ENCODE measurements at places on chromosomes 13 and 19.

- DNase-seq: no peak
- H3K27me3 ChIP-seq: peaks cover 84% of the 10 kb centered on the region
- no peaks in the 10 kb centered on the region for H3K4me1 ChIP-seq
- H3K4me3 ChIP-seq: no peak overlapping the region
These were observed 17.9 kb downstream of the NLRP9 start for GRCh38 chr19:55720214-55720746.

GRCh38 chr13:22757530-22758120 is 423.2 kb upstream of the SGCG start:
- H3K36me3 ChIP-seq: no peaks in the 10 kb centered on the region
- H3K27ac ChIP-seq: no peak overlapping the region
- no peak for DNase-seq
- H3K4me3 ChIP-seq: no peak overlapping the region

DNA sequence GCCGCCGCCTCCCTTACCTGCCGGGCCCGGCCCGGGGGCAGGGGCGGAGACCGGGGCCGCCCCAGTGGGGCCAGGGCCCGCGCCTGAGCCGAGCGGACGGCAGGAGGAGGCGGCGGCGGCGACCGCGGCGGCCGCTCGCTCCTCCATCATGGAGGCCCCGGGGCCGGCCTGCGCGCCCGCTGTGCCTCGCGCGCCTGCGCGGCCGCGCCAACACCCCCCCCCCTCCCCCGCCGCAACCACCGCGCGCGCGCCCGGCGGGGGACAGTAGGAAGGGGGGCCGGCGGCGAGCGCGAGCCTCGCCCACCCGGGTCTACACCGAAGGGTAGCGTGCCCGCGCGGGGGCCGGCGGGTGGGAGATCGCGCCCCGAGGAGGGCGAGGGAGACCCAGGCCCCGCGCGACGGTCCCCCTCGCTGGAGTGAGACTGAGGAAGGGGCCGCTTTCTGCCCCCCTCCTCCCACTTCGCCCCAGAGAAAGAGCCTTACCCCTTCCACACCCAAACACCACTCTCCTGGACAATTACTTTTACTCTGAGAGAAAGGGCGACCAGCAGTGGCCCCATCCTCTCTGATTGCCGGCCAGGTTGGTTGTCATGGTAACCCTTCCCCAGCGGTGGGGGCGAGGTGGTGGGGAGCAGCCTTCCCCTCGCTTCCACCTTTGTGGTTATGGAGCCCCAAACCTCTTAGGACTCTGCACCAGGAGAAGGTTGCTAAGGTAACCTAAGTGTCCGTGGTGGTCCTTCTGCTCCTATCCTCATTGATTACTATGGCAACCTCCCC is at the start of gene STRN4:
Gene STRN4, minus strand, starts transcription at position 170 of the 777 bp plus-strand sequence. Its CDS starts 20 bp downstream, at position 150.
- H3K27ac ChIP-seq: peak within 1 kb of the TSS; percentile 85
- H3K27me3 ChIP-seq: no peaks in the 10 kb centered on the region
- H3K36me3 ChIP-seq: peaks cover 14% of the 10 kb centered on the region

DNA sequence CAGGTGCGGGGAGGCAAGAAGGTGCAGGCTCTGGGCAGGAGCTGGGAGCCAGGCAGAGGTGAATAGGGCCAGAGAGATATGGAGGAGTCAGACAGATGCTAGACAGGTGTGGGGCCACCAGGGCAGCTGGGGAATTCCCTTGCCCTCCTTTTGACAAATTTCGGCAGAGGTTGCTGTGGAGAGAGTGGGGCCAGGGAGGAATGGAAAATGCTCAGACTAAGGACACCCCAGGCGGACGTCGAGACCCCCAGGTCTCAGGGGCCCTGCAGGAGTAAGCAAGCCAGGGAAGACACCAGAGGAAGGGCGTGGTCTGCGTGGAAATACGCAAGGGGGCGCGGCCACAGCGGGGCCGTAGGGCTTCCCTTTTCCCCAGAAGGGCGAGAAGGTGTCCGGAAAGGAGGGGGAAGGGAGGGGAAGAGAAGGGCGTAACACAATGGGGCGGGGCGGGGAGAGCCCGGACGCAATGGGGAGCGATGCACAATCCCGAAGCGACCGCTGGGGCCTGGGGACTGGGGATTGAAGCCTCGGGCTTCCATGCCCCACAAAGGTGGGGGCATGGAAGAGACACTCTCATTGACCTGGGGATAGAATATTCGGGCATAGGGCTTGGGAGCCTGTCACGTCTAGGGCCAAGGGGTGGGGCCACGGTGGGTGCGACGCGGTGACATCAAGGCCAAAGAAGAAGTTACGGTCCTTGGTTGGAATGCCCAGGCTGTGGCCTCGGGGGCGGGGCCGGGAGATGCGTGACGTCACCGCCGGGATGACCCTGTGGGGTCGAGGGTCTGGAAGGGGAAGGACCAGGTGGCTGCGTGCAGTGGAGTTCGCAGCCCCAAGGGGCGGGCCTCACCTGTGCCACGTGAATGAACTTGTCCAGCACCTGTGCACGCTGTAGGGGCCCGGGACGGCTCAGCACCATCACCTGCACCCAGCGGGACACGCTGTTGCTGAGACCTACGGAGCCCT is 8.2 kb downstream of the RASGRP4 start:
- H3K36me3 ChIP-seq: no peaks in the 10 kb centered on the region
- H3K27ac ChIP-seq: peak overlapping the region; percentile 71
- H3K4me3 ChIP-seq: peak overlapping the region; percentile 79
- H3K4me1 ChIP-seq: peaks cover 18% of the 10 kb centered on the region

DNA sequence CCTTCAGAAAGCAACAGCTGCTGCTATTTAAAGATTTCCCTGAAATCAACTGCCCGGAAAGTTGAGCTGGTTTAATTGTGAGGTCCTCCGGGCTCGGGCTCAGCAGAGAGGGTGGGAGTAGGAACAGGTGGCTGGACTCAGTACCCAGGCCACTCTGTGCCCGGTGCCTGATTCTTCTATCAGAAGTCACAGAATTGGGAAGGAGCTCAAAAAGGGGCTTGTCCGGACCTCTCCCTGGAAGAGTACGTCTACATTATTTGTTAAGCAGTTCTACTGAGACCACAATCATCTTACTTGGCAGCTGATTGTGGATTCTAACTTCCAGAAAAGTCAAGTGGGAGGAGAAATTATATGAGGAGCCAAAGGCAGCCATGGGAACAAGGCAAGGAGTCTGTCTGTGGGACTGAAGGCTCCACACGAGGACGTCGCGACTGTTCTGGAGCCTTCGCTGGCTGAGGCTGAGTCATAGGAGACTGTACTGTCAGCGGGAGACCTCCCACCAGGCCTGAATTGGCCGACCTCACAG is 91.7 kb upstream of the ANKRD10 start:
- DNase-seq: no peak
- no peaks in the 10 kb centered on the region for H3K36me3 ChIP-seq
- no peaks in the 10 kb centered on the region for H3K4me1 ChIP-seq
- H3K27me3 ChIP-seq: peaks cover 33% of the 10 kb centered on the region

DNA sequence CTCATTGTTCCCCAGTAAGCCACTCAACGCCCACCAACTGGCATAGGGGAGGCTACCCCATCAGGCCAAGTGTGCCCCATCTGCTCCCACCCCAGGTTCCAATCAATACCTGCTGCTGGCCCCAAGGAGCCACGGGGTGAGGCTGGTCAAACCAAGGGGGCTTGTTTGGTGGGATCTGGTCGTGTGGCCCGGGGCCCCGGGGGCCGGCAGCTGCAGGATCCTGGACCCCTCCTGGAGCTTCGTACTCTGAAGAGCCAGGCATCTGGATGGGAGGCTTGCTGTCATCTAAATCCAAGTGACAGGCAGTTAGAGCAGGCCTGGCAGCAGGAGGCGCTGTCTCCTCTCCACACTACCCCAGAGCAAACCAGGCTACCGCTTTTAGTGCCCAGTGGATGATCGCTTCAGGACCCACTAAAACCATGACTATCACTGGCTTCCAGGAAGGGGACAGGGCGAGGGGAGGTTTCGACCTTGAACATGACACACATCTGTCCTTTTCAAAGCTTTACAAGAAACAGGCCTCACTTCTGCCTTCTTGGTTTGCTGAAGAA is 14.2 kb downstream of the CHERP start:
- H3K27ac ChIP-seq: no peak overlapping the region
- DNase-seq: peak; percentile 21
- no peak overlapping the region for H3K4me3 ChIP-seq
- H3K36me3 ChIP-seq: peaks cover 45% of the 10 kb centered on the region
- peaks cover 4% of the 10 kb centered on the region for H3K4me1 ChIP-seq
- no peaks in the 10 kb centered on the region for H3K27me3 ChIP-seq

DNA sequence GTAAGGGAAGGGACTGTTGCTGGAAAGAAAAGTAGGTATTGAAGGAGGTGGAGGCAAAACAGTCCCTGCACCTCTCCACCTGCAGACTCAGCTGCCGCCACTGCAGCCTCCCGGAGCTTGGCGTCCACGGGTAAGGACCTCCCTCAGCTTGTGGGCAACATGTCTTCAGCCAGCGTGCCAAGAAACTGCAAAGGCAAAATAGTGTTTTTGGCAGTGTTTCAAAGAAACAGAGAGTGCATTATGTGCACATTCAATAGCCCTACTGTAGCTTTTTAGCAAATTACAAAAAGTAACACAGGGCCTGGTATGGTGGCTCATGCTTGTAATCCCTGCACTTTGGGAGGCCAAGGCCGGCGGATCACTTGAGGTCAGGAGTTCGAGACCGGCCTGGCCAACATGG is 57.4 kb downstream of the ATP11A start:
- no peak for DNase-seq
- H3K27me3 ChIP-seq: no peaks in the 10 kb centered on the region
- H3K4me1 ChIP-seq: peaks cover 26% of the 10 kb centered on the region

- H3K27me3 ChIP-seq: no peaks in the 10 kb centered on the region
- DNase-seq: no peak
- H3K36me3 ChIP-seq: no peaks in the 10 kb centered on the region
- no peaks in the 10 kb centered on the region for H3K4me1 ChIP-seq
- H3K27ac ChIP-seq: no peak overlapping the region
- H3K4me3 ChIP-seq: no peak overlapping the region
These were observed 469.5 kb upstream of the TSHZ3 start for GRCh38 chr19:31818798-31819105.

DNA sequence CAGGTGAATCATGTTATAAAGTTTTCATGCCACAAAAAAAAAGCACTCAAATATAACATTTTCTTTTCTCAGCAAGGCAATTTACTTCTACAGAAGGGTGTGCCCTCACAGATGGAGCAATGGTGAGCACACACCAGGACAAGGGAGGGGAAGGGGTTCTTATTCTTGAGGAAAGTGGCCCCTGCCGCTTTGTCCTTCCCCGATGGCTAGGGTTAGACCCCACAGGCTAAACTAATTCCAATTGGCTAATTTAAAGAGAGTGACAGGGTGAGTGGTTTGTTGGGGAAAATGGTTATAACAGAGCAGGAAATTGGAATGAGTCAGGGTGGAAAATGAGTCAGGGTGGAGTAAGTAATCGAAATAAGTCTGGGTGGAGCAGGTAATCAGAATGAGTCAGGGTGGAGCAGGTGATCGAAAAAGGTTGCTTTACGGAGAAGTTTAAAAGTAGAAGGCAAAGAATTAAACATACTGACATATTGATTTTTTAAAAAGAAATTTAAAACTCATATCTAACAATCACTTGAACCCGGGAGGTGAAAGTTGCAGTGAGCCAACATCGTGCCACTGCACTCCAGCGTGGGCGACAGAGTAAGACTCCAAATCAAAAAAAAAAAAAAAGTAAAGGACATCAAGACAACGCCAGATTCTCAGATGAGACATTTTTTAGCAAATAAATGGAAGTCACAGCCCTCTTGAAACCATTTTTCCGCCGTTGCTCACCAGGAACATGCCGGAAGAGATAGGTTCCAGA is 813 bp downstream of the ZNF562 start:
- no peak for DNase-seq
- H3K27me3 ChIP-seq: no peaks in the 10 kb centered on the region
- H3K27ac ChIP-seq: peak overlapping the region; percentile 99
- H3K4me3 ChIP-seq: peak overlapping the region; percentile 96
- H3K36me3 ChIP-seq: peaks cover 16% of the 10 kb centered on the region

DNA sequence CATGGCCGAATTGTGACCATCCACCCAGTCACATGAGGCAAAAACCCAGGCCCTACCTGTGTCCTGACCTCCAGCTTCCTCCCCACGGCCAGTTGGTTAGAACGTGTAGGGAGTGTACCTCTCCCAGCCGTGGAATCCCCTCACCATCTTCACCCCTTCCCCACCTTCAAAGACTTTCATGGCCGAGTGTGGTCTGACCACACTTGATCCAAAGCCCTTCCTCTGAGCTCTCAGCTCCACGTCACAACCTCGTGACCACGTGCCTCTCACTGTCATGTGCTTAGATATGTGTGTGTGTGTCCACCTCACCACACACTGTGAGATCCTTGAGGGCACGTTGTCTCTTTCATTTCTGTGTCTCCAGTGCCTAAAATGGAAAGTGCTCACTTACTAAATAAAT is 48.6 kb upstream of the UBE2L5 start:
- DNase-seq: peak; percentile 18
- no peaks in the 10 kb centered on the region for H3K27me3 ChIP-seq
- H3K4me1 ChIP-seq: peaks cover 92% of the 10 kb centered on the region
- peak overlapping the region; percentile 98 for H3K27ac ChIP-seq

DNA sequence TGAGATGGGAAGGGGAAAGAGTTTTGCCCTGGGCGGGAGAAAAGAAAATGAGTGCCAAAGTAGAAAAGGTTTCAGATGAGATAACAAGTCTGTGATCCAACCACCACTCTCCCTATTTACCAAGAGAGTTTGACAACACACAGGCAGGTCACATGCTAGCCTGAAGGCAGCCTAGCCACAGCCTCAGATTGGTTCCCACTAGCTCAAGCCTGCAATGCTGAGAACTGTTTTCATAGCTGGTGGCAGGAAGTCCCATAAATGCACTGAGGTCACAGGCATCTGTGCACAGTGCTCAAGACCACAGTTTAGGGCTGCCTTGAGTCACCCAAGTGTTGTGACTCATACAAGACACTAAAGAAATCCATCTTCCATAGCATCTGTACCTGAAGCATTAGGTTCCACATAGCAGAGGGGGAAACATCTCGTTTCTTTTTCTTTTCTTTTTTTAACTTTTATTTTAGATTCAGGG is 18.5 kb upstream of the POP4 start:
- H3K27ac ChIP-seq: peak overlapping the region; percentile 84
- no peaks in the 10 kb centered on the region for H3K27me3 ChIP-seq
- no peak for DNase-seq
- no peaks in the 10 kb centered on the region for H3K36me3 ChIP-seq
- no peak overlapping the region for H3K4me3 ChIP-seq

DNA sequence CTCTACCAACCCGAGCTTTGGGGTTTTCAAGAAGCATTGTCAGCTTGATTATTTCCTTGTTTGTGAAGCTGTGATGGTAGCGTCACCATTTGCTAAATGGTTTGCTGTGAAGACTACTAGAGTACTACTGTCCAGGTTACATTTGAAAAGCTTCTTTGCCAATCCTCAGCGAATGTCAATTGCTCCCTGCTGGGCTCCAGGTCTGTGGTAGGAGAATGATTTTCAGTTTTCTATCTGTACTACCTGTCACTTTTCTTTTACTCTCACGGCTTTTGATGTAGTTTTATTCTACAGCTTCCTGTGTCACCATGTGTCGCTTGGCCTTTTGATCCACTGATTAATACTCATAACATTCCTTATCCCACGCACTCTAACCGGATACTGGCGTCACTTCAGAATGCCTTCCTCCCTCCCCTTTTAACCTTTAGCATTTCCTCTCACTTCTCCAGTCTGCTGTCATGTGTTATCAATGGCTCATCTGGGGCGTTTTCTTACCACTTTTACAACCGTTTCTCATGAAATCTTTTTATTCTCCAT is 7.5 kb upstream of the GPR183 start:
- H3K27me3 ChIP-seq: no peaks in the 10 kb centered on the region
- no peak for DNase-seq
- H3K4me1 ChIP-seq: peaks cover 74% of the 10 kb centered on the region
- H3K4me3 ChIP-seq: peak overlapping the region; percentile 65
- H3K27ac ChIP-seq: peak overlapping the region; percentile 86
- H3K36me3 ChIP-seq: peaks cover 26% of the 10 kb centered on the region
